ENCODE measurements at places on chromosomes 6 and 20.

GRCh38 chr6:112651239-112651638, 304.1 kb downstream of the RFPL4B start:
- DNase-seq: no peak

DNA sequence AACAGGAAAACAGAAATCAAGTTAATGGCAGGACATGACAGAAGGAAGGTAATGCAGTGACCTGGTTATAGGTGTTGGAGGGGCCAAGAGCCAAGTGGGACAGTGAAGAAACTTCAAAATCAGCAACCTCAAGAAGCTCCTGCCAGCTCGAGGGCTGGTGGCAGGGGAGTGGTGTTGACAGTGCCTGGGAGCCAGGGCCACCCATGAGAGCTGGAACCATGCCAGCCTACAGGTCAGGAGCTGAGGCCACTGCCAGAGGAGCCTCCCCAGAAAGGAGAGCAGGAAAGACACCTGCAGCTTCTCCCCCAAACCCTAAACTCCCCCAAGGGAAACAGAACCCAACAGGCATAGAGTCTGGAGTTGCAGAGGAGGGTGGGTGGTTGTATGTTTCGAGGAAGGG, 262.1 kb downstream of the LRFN2 start:
- no peak for DNase-seq

DNA sequence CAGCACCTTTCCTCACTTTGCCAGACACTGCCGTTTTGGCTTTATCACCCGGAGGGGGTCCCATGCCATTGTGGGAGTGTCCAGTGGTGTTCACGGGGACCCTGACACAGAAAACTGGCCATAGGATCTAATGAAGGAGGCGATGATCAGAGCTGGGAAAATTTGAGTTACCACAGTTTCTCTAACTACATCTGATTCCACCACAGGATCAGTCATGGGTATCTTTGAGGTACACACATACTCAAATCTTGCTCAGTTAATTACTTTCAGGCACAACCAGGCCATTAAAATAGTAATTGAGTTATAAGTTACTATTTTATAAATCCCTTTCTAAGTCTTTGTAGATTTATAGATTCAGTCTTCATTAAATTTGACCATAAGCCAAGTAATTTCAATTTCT, 215.1 kb downstream of the PRL start:
- DNase-seq: no peak

GRCh38 chr6:57432919-57433684, 115.7 kb downstream of the PRIM2 start:
- peak; percentile 16 for DNase-seq

DNA sequence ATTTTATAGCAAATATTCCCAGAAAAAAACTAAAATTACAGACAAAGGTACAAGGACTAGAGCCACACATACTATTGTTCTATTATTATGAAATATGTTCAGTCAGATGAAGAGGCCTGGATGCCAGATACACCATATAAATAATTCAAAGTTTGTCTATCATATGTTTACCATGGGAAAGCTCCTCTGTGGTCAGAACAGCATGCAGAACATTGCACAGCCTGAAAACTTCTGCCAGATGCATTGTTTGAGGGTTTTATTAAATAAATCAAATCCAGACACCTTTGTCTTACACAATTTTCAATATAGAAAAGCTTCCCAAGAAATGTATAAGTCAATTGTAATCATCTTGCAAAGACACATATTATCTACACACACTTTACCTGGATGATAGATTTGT, 35.0 kb upstream of the COL21A1 start:
- no peak for DNase-seq

DNA sequence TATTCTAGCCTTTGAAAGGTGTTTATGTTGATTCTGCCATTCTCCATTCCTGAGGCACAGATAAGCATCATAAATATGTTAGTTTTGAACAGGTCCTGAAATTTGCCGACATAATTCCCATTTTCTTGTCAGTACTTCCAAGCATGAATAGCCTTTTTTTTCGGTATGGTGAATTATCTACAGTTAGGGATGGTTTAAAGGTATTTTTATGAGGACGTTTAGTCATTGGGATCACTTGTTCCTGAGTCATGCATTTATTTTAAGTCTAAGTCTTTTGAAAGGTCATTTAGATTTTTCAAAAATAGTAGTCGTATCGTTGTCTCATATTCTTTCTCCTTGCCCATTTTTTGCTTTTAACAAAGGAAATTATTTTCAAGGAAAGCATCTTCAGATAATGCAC, 98.7 kb downstream of the PHACTR3 start:
- no peak for DNase-seq

GRCh38 chr6:3697609-3698008, 53.9 kb downstream of the PXDC1 start:
- DNase-seq: peak; percentile 43

DNA sequence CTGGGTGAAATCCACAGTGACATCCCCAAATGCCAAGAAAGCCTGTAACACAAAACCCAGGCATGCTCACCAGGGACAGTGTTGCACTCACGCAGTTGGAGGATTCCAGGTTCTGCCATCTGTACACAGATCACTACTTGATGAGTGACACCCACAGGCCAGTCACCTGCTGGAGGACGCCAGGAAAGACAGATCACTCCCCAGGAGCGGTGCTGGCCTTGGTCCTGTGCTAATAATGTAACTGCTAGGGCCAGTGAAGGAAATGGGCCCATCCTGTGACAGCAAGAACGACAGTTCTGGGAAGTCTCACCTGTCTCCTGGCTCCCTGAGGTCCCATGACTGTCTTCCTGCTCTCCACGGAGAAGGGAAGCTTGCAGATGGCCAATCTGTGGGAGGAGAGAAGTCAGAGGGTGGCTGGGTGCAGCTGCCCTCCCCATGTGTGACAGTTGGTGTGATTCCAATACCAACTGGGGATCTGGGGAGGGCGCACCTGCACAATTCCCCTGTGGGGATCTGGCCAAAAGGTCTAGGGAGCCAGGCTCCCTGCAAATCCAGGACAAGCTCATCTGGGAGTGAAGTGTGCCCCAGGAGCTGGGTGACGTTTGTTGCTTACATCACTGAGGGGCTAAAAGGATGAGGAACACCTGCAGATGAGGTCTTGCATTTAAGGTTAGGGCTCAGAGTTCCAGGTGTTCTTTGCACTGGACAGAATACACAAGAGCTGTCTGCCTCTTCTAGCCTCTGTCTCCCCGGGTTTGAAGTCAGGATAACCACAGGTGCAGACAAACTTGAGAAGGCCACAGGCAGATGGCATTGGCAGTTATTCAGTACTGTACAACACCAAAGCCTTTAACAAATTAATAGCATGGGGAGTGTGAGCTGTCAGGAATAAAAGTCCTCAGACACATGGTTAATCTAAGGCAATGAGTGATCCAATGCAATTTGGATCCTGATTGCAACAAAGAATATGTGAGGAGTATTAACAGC, 10.3 kb downstream of the ZNF337 start:
- DNase-seq: no peak

GRCh38 chr20:8654486-8654885, 414.4 kb upstream of the PLCB4 start:
- DNase-seq: no peak

- DNase-seq: no peak
Observed at GRCh38 chr6:14246876-14247275, 129.3 kb downstream of the CD83 start.

- DNase-seq: no peak
Observed at GRCh38 chr6:34025861-34026260, 120.0 kb downstream of the GRM4 start.

DNA sequence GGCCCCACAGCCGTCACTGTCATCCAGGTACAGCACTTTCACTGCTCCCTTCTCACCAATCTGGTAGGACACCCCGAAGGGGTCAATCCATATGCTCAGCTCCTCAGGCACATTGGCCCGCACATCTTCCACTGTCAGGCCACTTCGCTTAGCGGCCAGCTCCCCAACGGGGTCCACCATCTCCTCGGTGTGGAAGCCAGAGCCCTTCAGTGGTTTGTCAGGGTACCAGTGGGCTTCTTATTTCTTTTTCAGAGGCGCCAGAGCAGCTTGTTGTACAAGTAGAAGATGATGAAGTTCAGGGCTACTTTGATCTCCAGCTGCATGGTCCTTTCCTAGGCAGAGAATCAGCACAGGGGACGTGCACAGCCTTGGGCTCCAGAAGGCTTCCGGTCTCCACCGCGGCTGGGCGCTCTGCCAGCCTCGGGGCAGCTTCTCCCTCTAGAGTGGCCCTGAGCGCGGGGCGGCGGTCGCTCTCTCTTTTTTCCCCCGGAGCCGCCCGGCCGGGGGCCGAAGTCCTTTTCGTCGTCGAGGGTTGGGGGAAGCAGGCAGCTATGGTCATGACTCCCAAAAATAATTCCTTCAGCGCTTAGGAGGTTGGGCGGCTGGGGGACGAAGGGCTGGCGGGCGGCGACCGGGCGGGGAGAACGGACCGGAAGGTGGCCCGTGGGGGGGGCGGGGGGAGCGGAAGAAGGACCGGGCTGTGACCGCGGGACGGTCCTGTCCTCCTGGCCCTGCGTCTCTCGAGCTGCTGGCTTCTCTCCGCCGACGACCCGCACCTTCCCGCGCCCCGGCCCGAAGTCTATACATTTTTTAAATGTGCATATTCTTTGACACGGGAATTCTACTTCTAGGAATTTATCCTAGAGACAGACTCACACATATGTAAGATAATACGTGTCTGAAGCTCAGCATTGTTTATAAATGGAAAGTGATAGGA, 6.5 kb upstream of the ZSCAN9 start:
- DNase-seq: peak; percentile 47

DNA sequence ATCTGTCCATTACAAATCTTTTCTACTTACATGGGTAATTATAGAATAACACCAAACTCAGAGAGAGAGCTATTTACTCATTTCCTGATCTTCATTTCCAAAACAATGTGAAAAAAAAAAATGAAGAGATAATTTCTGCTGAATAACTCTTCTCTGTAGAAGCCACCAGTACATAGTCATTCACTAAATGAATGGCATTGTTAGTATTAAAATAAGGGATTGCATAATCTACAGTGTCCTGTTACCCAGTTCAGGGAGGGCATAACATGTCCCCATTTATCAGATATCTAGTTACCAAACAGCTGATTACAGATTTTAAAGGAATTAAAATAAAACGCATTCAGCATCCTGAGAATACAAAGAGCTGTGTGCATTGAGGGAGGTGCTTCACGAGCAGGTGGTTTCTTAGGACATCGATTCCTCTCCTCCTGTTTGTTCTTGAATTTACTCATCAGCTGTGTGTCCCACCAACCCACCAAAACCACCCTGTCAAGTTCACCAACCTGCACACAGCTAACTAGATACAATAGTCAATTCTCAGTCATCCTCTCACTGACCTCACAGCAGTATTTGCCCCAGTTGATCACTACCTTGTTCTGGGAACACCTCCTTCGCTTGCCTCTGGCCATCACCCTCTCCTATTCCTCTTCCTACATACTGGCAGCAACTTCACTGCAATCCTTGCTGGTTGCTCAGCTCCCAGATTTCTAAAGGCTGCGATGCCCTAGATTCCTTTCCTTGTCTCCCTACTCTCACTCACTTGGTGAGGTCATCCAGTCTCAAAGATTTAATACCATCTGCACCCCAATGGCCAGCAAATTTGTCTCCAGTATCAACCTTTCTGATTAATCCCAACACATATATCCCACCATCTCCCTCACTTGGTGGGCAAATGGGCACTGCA, 18.7 kb downstream of the CNKSR3 start:
- no peak for DNase-seq

Measured in inflammatory macrophage treated with lipopolysaccharide for 1 hour (primary cell).